ENCODE measurements at places on chromosomes 2 and 18.

DNA sequence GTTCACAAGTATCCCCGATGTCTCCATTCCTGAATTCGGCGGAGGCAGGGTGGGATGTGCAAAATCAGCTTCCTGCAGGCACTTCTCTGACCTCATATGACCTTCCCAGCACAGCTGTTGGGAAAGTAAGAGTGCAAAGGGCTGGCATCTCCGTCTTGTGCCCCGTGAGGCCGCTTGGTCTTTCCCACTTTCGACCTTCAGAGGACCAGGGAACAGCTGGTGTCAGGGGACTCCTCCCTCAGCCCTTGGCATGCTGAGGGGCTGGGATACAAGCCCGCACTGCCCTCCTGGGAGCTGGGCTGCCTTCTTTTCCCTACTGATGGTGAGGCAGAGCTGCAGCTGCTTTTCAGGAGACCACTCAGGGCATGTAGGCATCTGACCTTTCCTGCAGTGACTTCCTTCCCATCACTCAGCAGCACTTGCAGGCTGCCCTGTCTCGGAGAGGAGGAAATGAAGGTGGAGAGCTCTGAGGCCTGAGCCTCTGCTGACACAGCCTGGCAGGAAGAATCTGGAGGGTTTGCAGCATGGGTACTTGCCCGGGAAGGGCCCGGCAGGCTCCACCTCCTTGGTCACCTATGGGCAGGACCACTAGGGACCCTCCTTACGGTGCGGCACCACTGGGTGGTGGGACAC lies 277.2 kb upstream of the HS6ST1 start:
- DNase-seq, result no peak

- no peak for DNase-seq
Observed at GRCh38 chr2:84319581-84319980, 139.5 kb downstream of the SUCLG1 start.

DNA sequence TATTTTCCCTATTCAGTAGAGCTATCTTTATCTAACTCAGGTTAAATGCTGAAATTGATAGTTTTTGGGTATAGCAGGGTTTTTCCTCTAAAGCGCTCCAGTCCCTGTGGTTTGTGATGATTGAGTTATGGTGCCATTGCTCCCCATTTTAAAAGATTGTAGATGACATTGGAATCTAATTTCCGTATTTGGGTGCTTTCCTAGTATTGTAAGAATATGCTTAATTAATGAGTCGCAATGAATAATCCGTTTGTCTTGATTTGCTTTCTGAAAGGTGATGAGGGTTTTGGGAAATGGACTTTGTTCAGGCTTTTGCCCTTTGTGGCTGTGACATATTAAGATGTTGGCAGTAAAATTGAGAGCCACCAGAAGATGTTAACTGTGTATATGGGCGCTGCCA lies 3.9 kb downstream of the RPS7 start:
- DNase-seq, result no peak

DNA sequence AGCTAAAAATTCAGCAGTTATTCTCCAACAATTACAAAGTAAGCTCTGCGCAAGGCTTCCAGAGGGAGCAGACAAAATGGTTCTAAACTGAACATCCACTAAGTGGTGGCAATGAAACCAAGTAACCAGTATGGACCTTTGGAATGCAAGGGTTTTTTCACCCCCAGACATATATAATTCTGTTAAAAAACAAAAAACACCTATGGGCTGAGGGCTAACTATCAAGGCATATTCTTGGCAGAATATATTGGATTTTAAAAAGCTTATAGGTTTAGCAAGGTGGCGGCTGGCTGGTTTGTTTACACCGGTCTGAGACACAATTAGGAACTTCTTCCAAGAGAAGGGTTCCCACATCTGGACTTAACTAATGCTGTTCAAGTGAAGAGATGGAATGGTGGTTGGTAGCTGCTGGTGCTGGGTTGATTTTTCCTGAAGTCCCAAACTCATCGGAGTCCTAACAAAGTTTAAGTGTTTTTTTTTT lies 2.8 kb downstream of the ZFP36L2 start:
- no peak for DNase-seq

DNA sequence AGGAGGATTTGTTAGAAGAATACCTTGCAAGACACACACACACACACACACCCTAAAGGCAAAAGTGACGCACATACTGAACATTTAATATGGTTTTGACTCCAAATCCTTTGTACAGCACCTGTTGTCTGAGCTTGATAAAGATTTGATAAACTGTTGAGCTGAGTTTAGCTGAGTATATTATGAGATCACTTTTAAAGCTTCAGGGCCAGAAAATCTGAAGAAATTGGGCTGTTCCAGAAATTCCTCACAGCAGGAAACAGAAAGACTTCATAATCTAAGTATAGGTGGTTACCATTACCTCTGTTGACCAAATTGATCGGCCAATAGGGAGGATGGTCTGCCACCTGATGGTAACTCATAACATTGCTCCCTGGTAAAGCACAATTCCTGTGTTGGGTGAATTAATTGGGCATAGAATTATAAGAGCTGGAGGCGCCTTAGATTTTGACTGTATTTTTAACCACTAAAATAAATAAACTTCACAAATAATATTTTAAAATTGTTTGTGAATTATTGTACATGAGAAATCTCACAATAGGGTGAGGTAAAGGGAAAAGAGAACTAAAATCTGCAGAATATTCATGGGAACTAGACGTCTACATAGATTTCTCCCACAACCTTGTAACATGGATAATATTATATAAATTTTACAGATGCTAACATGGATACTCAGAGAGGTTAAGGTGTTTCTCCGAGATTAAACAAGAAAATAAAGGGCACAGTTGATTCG lies 21.8 kb upstream of the RPIA start:
- DNase-seq, result peak; percentile 36

GRCh38 chr2:195613922-195614321 lies 43.1 kb upstream of the SLC39A10 start:
- DNase-seq, result no peak

GRCh38 chr2:128732976-128733431 lies 414.3 kb upstream of the HS6ST1 start:
- no peak for DNase-seq

GRCh38 chr2:216406826-216407225 lies 5.5 kb upstream of the SMARCAL1 start:
- no peak for DNase-seq

GRCh38 chr2:234251326-234252271 lies 201.1 kb downstream of the SPP2 start:
- no peak for DNase-seq

- DNase-seq, result peak; percentile 20
Observed at GRCh38 chr18:961644-962355, 57.1 kb downstream of the ADCYAP1 start.

DNA sequence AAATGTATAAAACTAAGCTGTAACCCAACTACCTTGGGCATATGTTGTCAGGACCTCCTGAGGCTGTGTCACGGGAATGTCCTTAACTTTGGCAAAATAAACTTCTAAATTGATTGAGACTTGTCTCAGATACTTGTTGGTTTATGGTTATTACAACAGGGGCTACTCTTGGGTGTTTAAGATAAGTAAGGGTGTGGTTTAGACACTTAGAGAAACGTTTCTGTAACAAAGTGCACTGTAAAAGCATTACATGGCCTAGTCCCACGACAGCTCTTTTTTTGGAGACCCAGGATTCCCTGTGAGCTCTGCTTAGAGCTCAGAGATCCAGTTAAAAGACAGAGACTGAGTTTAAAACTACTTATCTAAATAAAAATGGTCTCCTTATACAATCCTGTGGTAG lies 32.3 kb upstream of the LIPG start:
- no peak for DNase-seq

GRCh38 chr2:111702119-111702803 lies 181.7 kb downstream of the ANAPC1 start:
- no peak for DNase-seq

DNA sequence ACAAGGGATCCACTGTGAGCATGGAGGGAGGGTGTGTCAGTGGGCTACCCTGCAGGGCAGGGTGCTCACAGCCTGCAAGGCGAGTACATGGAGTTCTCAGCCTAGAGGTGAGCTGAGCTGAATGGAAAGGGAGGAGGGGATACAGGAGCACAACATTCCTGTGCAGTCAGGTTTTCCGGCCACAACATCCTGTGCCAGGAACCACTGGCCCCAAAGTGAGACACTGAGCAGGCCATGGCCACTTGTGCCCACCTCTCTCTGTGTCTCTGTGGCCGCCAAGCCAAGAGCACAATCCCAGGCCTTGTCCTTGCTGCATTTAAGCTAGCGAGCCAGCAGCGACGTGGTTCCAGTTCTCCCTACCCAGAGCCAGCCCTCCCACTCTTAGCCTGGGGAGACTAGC lies 6.1 kb downstream of the DOK1 start:
- no peak for DNase-seq

DNA sequence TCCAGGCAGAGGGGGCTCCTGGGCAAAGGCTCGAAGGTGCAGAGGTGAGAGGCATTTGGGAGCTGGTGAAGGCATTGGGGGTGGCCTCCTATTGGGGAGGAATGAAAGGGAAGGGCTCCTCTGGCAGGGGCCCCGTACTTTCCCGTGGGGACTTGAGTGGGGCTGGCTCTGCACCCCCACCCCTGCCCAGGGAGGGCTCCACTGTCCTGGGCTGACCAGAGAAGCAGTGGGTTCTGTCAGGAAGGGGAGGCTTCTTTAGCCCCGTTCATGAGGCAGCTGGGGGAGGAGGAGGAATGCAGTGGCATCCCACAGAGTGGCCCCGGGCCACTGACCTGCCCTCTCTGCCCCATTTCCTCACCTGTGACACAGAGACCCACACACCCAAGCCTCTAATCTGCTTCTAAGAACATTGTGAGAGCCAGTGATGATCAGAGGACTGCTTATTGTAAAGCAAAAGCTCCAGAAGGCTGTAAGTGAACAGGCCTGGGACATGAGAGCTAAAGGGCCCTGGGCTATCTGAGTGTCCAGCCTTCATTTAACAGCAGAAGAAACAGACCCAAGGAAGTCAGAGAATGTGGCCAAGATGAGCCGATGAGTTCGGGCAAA lies 38.6 kb upstream of the GPAT2 start:
- no peak for DNase-seq

DNA sequence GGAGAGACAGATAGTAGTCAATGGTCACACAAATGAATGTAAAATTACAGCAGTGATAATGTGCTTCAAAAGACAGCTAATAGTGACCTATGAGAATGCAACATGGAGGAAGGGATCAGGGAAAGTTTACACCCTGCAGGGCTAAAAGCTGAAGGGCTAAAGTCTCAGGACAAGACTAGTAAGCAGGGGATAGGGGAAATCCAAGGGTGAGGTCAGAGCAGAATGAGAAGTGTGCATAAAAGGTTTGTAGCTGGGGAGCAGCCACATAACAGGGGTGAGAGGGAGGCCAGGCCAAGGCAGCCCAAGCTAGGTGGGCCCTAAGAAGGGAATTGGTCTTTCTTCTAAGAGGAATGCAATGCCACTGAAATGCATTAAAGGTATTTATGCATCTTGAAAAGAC lies 746.3 kb downstream of the SATB2 start:
- DNase-seq, result no peak

DNA sequence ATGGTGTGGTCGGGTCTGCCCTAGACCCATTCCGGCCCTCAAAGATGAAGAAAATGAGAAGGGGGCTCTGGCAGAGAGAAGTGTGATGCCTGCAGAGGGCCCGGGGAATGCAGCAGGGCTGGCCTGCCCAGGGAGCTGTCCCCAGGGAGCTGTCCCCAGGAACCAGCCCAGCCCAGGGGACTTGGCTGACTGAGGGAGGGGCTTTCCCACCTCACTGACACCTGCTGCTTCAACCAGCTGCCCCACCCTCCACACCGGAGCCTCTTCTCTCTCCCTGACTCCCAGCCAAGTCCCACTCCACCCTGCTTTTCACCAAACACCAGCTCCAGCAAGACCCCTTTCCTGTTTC lies 111.2 kb downstream of the STPG4 start:
- no peak for DNase-seq

- DNase-seq, result no peak
Observed at GRCh38 chr2:220127876-220128275, 500.4 kb downstream of the SLC4A3 start.

DNA sequence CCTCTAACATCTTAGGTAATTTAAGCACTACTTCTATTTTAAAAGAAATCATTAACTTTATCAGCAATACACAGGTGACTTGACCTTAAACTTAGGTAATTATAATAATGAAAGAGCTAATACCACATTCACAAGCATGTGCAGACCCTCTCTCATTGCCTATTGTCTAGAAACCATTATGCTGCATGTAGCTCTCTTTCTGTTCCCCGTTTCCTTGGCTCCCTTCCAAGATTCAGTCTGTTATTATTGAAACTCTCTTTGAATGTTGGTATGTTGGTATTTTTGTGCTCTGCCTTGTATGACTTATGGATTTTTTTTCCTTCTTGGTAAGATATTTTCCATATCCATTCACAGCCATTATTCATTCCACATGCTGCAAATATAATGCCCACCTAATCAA lies 201.2 kb downstream of the CDCA7 start:
- DNase-seq, result no peak

GRCh38 chr2:105786231-105787230 lies 41.8 kb downstream of the NCK2 start:
- no peak for DNase-seq

- DNase-seq, result no peak
Observed at GRCh38 chr2:46294176-46294836, 2.9 kb upstream of the EPAS1 start.

Measured in GM19239 (cell line).